Bronchial epithelial cell (primary cell): ENCODE measurements at places on chromosomes 11 and 22. TPM values are rescaled to one million over a fixed set of nuclear protein-coding genes. Genes with fewer than 3 reads are reported as not detected.

The PITPNB gene
- 16.8 and 21.3 TPM in 2 replicates for total RNA-seq

The OR56A1 gene
- not detected in 2 replicates for total RNA-seq

The HTR3A gene
- total RNA-seq, result 0.26 TPM in 1 of 2 replicates, not detected in the other

The CDHR5 gene
- not detected in 2 replicates for total RNA-seq

The TKFC gene
- 22.3 and 22.9 TPM in 2 replicates for total RNA-seq

The SPDYC gene
- not detected in 2 replicates for total RNA-seq

The HORMAD2 gene
- total RNA-seq, result not detected in 2 replicates

The SCGB2A2 gene
- not detected in 2 replicates for total RNA-seq

The FGF4 gene
- total RNA-seq, result not detected in 2 replicates

The SOX10 gene
- not detected in 2 replicates for total RNA-seq
